ENCODE measurements at places on chromosomes 5 and 9. TPM values are rescaled to one million over a fixed set of nuclear protein-coding genes. Genes with fewer than 3 reads are reported as not detected.

GRCh38 chr5:179668391-179668790 is 12.4 kb downstream of the CBY3 start:
- no peak for DNase-seq
- H3K4me3 ChIP-seq, result no peak overlapping the region
- no peaks in the 10 kb centered on the region for H3K27me3 ChIP-seq
- no peak overlapping the region for H3K27ac ChIP-seq
- no peaks in the 10 kb centered on the region for H3K36me3 ChIP-seq

- no peaks in the 10 kb centered on the region for H3K4me1 ChIP-seq
- peaks cover 20% of the 10 kb centered on the region for H3K27me3 ChIP-seq
- no peaks in the 10 kb centered on the region for H3K36me3 ChIP-seq
These were observed 1051.3 kb upstream of the DMAC1 start for GRCh38 chr9:8850914-8851313.

DNA sequence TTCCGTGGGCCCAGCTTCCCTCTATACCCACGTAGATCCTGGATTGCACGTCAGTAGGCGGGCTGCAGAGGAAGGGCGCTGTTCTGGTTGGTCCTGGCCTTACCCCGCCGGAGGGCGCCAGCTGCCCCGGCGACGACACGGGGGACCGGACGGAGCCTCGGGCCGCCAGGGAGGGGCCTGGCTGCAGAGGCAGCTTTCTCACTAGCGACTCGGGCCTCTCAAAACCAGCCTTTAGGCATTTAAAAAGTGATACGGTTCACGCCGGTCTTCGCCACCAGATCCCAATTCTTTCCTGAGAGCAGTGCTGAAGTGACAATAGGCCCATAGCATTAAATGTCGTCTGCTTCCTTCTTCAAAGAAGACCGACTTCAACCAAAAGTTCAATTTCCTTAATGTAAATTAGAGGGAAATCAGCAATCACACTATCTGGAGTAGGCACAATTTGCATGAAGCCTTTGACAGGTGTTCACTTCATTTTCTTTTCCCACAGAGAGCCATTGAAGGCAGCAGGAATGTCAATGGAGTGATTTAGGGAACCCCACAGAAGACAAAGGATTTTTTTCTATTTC is 17.6 kb upstream of the UBE2D2 start:
- no peak overlapping the region for H3K27ac ChIP-seq
- H3K4me3 ChIP-seq, result peak overlapping the region; percentile 40

DNA sequence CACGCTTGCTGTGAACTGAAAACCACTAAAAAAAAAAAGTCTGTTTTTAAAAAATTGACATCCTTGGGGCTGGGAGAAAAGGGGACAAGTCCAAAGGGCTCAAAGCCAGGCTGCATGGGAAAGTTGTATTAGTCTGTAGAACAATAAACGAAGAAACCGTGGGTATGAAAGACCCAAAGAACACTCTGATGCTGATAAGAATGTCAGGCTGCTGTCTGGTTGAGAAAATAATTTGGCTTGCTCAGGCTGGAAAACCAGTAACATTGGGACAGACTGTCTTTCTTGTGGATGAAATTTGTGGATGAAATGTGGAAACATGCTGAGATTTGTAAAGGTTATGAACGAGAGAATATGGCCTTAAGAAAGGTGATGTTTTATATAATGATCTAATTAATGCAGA is 68.5 kb upstream of the HSPB3 start:
- H3K27me3 ChIP-seq, result no peaks in the 10 kb centered on the region
- H3K4me1 ChIP-seq, result no peaks in the 10 kb centered on the region
- H3K4me3 ChIP-seq, result no peak overlapping the region
- no peak overlapping the region for H3K27ac ChIP-seq
- no peak for DNase-seq
- no peaks in the 10 kb centered on the region for H3K36me3 ChIP-seq

DNA sequence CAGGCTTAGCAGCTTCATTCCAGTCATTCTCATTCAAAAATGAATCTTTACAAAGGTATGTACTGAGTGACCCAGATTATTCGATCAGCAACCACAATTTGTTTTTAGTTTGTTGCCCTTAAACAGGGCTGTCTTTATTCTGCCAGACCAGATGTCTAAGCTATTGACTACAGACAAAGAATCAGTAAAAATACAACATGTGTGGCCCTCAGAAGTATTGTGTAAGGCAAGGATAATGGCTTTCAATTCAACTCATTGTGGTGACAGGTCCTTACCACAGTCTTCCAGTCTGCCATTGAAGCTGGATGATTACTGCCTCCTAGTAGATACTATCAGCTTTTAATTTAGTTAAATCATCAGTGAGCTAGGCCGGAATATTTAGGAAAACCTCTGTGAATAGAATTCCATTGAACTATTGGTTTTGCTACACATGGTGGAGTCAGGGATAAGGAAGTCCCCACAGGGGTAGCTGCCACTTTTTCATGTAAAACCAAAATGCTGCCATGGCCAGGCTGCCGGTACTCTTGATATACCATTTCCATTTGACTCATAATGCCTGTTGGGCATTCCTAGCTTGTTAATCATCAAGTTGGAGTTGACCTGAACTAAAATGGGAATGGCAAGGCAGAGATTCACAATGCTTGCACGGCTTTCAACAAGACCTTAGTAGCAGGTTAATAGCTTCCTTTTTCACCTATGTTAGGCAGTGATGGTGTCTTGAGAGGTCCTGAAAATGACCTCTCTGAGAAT is 175.6 kb downstream of the MEF2C start:
- H3K27me3 ChIP-seq, result no peaks in the 10 kb centered on the region
- no peaks in the 10 kb centered on the region for H3K4me1 ChIP-seq
- no peak for DNase-seq
- H3K36me3 ChIP-seq, result no peaks in the 10 kb centered on the region
- no peak overlapping the region for H3K27ac ChIP-seq

GRCh38 chr5:138503487-138504270 is 38.4 kb downstream of the EGR1 start:
- no peak overlapping the region for H3K4me3 ChIP-seq
- no peak for DNase-seq
- peak overlapping the region; percentile 70 for H3K27ac ChIP-seq
- no peaks in the 10 kb centered on the region for H3K4me1 ChIP-seq
- H3K27me3 ChIP-seq, result no peaks in the 10 kb centered on the region
- H3K36me3 ChIP-seq, result no peaks in the 10 kb centered on the region

- no peak overlapping the region for H3K4me3 ChIP-seq
- no peaks in the 10 kb centered on the region for H3K36me3 ChIP-seq
- no peaks in the 10 kb centered on the region for H3K27me3 ChIP-seq
These were observed 164.8 kb upstream of the VCAN start for GRCh38 chr5:83306572-83307241.

- no peak for DNase-seq
- H3K36me3 ChIP-seq, result no peaks in the 10 kb centered on the region
- H3K4me1 ChIP-seq, result no peaks in the 10 kb centered on the region
- no peak overlapping the region for H3K27ac ChIP-seq
These were observed 126.6 kb upstream of the BASP1 start for GRCh38 chr5:17090839-17091238.

- no peak overlapping the region for H3K27ac ChIP-seq
- no peaks in the 10 kb centered on the region for H3K36me3 ChIP-seq
- H3K27me3 ChIP-seq, result no peaks in the 10 kb centered on the region
- no peaks in the 10 kb centered on the region for H3K4me1 ChIP-seq
- DNase-seq, result no peak
These were observed 248.7 kb upstream of the SLC30A5 start for GRCh38 chr5:68845131-68845530.

- no peak for DNase-seq
- no peaks in the 10 kb centered on the region for H3K36me3 ChIP-seq
- no peaks in the 10 kb centered on the region for H3K27me3 ChIP-seq
- H3K4me3 ChIP-seq, result no peak overlapping the region
These were observed 75.5 kb upstream of the CDK20 start for GRCh38 chr9:88049677-88050307.

DNA sequence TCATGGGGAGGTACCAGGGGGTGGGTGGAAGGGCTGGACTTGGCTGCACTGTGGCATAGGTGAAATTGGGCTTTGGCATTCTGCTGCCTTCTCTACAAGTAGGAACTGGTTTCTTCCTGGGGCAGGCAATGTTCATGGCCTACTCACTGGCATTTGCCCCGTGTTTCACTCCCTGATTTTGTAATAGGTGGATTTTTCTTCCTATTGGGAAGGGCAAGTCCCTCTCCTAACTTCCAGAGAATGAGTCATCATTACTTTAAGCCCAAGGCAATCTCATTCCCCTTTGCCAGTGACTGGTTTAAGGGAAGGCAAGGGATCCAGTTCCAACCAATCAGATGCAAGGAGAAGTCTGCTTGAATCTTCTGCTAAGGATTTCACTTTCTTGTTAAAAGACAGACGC is 67.9 kb upstream of the ANKRD55 start:
- no peak overlapping the region for H3K4me3 ChIP-seq
- DNase-seq, result no peak
- H3K36me3 ChIP-seq, result no peaks in the 10 kb centered on the region
- H3K4me1 ChIP-seq, result peaks cover 4% of the 10 kb centered on the region
- no peaks in the 10 kb centered on the region for H3K27me3 ChIP-seq
- H3K27ac ChIP-seq, result no peak overlapping the region

DNA sequence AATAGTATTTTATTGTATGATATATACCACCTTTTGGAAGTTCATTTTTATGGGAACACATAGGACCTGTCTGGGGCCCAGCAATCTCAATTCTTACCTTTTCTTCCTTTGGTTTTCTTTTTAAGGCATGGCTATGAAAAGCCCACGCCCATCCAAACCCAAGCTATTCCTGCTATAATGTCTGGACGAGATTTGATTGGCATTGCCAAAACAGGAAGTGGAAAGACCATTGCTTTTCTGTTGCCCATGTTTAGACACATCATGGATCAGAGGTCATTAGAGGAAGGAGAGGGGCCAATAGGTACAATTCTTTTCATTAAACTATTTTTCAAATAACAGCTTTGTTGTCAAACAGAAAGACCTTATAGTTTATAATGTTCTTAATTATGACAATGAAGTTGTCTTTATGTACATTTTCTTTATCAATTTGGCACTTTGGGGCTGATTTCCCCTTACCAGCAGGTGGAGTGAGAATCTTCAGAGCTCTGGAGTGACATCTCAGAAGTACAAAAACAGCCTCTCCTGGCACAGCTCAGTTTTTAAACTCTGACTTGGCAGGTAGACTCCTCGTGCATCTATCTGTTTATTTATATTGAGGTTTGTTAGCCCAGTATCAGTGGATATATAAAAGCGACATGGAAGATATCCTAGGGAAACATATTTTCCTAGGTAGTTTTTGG is 25.8 kb downstream of the DDX46 start:
- no peaks in the 10 kb centered on the region for H3K4me1 ChIP-seq
- DNase-seq, result no peak
- H3K27ac ChIP-seq, result no peak overlapping the region
- H3K4me3 ChIP-seq, result no peak overlapping the region
- H3K27me3 ChIP-seq, result no peaks in the 10 kb centered on the region

- no peaks in the 10 kb centered on the region for H3K27me3 ChIP-seq
- no peaks in the 10 kb centered on the region for H3K36me3 ChIP-seq
- no peaks in the 10 kb centered on the region for H3K4me1 ChIP-seq
- DNase-seq, result no peak
- H3K27ac ChIP-seq, result no peak overlapping the region
These were observed 119.4 kb downstream of the CEP120 start for GRCh38 chr5:123303802-123304201.

DNA sequence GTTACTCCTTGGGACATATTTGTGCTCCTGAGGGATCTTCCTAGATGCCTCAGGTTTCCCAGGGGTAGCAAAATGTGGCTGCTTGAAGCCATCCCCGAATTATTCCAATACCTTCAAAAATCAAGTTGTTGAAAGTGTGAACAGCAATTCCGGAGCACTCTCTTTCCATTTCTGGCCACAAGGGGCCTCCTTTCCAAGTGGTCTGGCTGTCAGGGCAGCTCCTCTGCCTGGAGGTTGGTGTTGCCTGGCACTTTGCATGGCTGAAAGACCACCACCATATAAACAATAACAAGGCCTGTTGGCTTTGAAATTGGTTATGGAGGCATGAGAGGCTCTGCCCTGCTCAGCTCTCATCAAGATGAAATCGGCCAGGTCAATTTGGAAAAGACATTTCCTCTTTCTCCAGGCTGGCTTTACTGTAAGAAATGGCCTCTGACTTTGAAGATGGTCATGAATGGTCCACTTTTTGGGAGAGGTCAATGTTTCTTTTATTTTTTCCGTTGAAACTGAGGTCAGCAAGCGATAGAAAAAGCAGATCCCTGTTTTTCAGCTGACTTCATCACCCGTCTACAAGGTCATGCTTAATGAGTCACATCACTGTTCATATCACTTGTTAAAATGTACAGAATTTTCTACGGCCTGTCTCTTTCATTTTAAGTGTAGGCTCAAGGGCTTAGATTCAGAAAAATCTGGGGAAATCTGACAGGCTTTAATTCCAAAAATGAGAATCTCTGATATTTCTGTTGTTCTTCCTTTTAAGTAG is 481.1 kb upstream of the ZNF608 start:
- no peak overlapping the region for H3K27ac ChIP-seq
- H3K4me1 ChIP-seq, result no peaks in the 10 kb centered on the region
- H3K36me3 ChIP-seq, result no peaks in the 10 kb centered on the region
- no peak for DNase-seq

DNA sequence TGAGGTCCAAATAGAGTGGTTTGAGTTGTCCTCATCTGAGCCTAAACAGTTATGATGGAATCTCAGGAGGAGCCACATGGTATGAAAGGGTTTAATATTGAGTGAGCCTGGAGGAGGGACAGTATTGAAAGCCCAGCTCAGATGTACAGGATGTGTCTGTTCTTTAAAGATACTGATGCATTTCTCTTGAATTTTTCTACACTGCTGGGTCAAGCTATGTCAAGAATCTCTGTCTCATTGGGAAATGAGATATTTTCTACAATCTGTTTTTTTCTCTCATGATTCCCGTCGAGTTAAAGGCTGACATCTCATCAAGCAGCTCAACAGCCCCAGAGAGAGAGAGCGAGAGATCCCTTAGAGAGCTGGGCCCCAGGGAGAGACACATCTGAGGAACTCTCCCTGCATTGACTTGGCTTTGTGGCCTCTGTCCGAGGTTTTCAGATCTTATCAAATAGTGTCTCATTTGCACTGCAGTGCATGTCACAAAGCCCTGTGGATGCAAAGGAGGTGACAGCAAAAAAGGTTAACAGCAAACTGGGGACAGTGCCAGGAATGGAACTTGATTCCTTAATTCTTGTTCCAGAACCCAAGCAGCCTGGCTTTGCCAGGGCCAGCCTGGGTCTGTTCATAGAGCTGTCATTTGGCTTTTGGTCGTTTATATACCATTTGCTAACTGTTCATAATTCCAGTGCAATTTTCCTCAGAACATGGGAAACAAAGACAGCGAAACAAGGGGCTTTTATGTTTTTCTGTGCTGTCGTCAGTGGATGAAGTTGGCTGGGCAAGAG is 19.0 kb upstream of the ACTBL2 start:
- H3K36me3 ChIP-seq, result no peaks in the 10 kb centered on the region
- peak overlapping the region; percentile 1 for H3K27ac ChIP-seq
- no peaks in the 10 kb centered on the region for H3K4me1 ChIP-seq

GRCh38 chr9:12838546-12838945 is 63.7 kb downstream of the LURAP1L start:
- H3K27ac ChIP-seq, result no peak overlapping the region
- H3K27me3 ChIP-seq, result no peaks in the 10 kb centered on the region
- H3K4me1 ChIP-seq, result no peaks in the 10 kb centered on the region
- no peaks in the 10 kb centered on the region for H3K36me3 ChIP-seq

- peaks cover 4% of the 10 kb centered on the region for H3K4me1 ChIP-seq
- peak overlapping the region; percentile 96 for H3K27ac ChIP-seq
- no peaks in the 10 kb centered on the region for H3K36me3 ChIP-seq
- H3K4me3 ChIP-seq, result peak overlapping the region; percentile 97
- no peaks in the 10 kb centered on the region for H3K27me3 ChIP-seq
These were observed 644 bp upstream of the CTNNAL1 start for GRCh38 chr9:109013679-109014607.

DUSP1 gene
- 1,562 TPM for total RNA-seq

APBA1 gene
- total RNA-seq, result 6.9 TPM

CARD9 gene
- total RNA-seq, result 3.0 TPM

PCDHB7 gene
- 4.6 TPM for total RNA-seq

C9orf153 gene
- 0.80 TPM for total RNA-seq

UGT3A2 gene
- not detected for total RNA-seq

MYOZ3 gene
- total RNA-seq, result 0.15 TPM

HTR1A gene
- not detected for total RNA-seq

CHSY3 gene
- total RNA-seq, result 4.9 TPM

SPINK6 gene
- total RNA-seq, result not detected

CD274 gene
- total RNA-seq, result 1.6 TPM

All from breast epithelium (tissue), 4 donors.